Lung (tissue), 17 donors: ENCODE measurements at places on chromosomes 3 and 15. TPM values are rescaled to one million over a fixed set of nuclear protein-coding genes. Genes with fewer than 3 reads are reported as not detected.

DNA sequence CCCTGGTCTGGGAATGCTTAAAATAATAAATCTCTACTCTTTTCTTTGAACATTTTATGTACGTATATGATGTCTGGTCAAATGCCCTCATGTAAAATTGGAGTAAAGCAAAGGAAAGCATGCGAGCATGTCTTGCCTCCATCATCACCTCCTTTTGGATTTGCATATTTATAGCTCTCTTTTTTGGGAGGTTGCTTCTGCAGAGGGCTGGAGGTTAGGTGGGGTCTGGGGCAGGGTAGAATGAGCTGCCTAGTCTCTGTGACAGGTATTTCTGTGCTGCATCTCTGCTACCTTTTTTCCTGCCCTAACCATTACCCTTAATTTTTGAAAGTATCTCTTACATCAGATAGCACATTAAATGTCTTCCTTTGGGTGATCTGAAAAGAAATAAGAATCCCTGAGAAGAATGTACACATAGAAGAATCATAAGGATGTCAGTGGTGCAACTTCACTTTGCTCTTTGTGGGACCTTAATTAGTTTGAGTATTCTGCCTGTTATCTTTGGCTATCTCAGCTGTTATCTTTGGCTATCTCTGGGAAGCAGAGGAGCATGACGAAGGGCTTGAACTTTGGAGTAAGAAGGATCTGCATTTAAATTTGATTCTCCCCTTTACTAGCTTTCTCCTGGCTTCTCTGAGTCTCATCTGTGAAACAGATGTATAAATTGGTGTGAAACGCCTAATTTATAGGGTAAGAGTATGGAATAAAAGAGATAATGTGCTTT lies 40.2 kb downstream of the PPM1L start:
- DNase-seq, result no peak

DNA sequence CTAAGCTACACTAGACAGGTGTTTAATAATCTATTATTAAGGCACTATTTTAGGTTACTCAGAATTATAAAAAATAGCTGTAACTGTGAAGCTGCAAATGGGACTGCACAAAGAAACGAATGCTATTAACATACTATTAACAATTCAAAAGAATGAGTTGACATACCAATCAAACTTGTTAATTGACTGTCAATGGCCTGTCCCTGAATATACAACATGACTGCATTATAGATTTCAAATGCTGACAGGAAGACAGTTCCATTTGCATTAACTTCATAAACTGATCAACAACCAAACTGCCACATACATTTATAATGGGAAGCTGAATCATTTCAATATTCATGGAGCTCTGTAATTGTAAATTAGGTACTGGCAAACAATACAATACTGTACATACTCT lies 169.0 kb upstream of the NANOGP8 start:
- no peak for DNase-seq

- no peak for DNase-seq
Measured at GRCh38 chr15:35486296-35486695, 59.7 kb downstream of the DPH6 start.

DNA sequence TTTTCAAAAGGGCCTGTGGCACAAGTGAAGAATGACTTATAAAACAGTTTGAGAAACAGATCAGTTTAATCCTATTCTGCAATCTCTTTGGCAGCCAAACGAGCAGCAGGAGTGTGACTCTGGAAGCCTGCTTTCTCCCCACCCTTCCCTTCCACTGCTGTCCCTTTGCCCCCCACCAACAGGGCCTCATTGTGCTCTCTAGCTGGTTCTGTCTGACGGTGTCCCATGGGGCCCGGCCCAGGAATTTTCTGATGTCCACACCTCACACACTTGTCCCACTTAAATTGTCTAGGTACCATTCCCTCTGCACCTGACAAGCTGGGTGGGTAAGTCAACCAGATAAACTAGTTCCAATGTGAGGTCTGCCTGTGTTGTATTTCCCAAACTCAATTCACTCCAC lies 16.4 kb downstream of the SLCO2A1 start:
- no peak for DNase-seq

DNA sequence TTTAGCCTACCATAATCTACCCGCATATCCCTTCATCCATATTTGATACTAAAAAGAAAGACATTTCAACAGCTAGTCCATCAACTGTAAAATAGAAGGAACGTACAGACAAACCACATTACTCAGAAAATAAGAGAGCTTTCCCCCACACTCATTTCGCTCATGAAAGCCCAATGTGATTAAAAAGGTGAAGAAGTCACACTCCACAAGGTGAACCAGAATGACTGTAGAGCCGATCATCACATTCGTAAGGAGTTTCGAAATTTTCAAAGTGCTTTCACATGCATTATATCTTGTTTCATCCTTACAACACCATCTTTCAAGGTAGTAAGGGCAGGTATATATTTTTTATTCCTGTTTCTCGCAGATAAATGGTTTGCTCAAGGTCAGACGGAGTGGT lies 225.3 kb downstream of the FOXP1 start:
- no peak for DNase-seq

GRCh38 chr3:182500289-182500688 lies 293.0 kb upstream of the ATP11B start:
- no peak for DNase-seq

DNA sequence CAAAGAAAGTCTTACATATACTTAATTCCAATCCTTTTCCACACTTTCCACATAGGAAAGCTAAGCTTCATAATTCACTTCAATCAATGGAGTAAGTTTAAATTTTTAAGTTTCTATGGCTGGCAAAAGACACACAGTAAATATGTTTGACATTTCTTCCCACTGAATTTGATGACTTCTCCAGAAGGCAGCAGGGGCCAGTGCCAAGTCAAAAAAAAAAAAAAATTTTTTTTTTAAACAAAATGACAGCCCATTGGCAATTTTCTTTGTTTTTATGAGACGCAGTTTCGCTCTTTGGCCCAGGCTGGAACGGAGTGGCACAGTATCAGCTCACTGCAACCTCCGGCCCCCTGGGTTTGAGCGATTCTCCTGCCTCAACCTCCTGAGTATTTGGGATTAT lies 28.7 kb downstream of the ATP13A3 start:
- DNase-seq, result peak; percentile 61

DNA sequence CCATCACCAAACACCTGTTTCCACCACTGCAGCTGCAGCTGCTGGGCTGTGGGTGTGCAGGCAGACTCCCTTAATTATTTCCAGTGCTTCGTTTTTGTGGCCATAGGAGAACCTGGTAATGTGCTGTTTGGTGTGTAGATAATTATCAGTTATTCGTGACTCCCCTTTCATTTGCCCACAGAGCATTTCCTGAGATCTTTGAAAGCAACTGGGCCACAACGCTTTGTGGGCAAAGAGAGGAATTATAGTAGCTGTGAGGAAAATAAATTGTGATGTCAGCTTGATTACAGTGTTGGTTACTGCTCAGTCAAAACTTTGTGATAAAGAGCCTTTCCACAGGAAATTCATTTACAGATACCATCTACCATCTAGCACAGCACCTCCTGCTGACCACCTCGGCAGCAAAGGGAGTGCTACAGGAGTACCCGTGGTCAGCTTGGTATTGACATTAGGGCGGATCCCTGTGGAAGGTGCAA lies 193.3 kb upstream of the SLCO3A1 start:
- no peak for DNase-seq

- DNase-seq, result no peak
Measured at GRCh38 chr3:71662056-71662455, 63.1 kb downstream of the EIF4E3 start.

DNA sequence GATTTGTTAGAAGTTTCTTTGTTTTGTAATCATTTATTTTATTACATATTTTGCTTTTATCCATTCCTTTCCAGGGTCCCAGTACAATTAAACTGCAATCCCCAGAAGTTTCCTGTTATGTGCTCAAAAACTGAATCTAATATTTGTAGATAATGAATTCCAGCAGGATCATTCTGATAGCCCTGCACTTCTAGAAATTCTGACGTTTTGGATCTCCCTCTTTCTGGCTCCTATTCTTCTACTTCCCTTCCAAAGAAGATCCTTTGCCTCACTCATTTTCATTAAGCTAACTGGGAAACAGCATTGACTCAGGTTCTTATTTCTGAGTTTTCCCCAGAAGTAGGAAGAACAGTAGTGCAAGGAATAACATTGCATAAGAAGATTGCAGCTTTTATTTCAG lies 9.9 kb downstream of the P3H2 start:
- DNase-seq, result no peak

DNA sequence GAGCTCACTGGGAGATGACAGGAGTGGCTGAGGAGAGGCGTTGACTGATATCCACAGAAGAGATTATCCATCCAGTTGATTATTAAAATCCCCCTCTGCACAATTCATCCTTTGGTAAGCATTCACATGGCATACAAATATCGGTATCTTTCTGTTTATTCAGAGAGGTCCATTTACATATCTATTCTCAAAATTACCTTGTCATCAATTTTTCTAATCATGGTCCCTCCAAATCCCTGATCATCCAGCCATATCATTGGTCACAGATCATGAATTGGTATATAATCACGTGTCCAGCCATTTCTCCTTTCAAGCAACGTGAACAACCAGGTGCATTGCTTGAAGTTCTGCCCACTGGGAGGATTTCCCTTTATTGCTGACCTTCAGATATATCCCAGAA lies 1321.0 kb downstream of the ROBO2 start:
- no peak for DNase-seq

DNA sequence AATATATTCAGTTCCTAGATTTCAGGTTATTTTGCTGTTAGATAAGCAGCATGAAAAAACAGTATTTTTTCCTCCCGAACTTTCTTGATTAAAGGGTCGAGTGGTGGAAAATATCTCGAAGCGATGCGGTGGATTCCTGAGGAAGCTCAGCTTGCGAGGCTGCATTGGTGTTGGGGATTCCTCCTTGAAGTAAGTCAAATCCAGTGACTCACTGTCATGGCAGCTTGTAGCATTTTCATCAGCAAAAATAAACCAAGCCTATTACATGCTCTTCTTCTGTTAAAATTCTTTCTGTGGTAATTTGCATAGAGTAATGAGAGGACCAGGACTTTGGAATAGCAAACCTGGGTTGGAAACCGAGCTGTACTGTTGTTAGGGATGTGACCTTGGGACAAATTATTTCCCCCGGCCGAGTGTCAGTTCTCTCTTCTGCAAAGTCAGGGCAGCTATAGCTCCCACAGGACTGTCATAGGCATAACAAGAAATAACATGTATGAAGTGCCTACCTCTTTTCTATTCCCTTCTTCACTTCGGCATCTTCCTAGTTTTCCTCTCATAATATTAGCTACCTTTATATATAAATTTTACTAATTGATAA lies 75.6 kb downstream of the UBP1 start:
- DNase-seq, result no peak

GRCh38 chr3:125654526-125654925 lies 59.2 kb upstream of the OSBPL11 start:
- DNase-seq, result no peak

- no peak for DNase-seq
Measured at GRCh38 chr3:169548194-169548593, 115.3 kb downstream of the MECOM start.

DNA sequence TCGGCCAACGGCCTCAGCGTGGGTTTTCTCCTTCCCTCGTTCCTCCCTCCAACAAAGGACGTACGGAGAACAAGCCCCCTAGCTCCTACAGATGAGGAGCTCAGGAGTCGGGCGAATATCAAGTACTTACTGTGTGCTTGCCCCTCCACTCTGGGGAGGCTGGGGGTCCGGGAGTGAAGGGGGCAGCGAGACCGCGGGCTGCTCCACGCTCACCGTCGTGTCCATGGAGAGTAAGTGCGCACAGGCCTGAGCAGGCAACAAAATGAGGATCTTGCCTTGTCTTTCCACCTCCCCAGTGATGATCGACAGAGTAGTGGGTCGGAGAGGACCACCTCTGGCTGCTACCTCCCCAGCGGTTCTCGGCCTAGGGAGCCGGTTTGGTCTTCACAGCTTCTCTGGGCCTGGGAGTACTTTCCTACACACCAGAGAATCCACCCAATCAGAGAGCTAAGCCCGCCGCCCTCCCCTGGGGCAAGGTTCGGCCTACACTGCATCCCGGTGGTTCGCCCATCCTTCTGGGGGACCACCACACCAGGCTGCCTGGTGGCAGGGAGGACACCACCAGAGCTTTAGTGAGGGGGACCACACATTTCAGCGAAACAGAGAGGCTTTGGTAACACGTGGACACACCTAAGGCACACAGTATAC lies 603 bp upstream of the TRANK1 start:
- DNase-seq, result no peak

GRCh38 chr3:16484216-16484615 lies 29.3 kb downstream of the RFTN1 start:
- DNase-seq, result peak; percentile 96

- no peak for DNase-seq
Measured at GRCh38 chr3:156131241-156131640, 10.9 kb downstream of the KCNAB1 start.

- no peak for DNase-seq
Measured at GRCh38 chr3:12351145-12351544, 62.3 kb downstream of the PPARG start.

GRCh38 chr15:62843311-62843710 lies 199.2 kb upstream of the TPM1 start:
- no peak for DNase-seq

DNA sequence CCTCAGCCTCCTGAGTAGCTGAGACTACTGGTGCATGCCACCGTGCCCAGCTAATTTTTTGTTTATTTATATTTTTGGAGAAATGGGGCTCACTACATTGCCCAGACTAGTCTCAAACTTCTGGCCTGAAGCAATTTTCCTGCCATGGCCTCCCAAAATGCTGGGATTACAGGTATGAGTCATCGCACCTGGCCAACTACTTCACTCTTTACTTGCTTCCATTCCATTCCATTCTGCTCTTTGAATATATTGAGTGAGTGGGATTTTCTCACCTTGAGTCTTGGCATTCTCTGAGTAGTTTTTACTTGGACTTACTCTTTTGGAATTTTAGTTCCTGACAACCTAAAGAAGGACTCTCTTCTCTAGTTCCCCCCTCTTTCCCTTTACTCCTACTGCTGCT lies 93.8 kb upstream of the UNC13C start:
- DNase-seq, result no peak

DNA sequence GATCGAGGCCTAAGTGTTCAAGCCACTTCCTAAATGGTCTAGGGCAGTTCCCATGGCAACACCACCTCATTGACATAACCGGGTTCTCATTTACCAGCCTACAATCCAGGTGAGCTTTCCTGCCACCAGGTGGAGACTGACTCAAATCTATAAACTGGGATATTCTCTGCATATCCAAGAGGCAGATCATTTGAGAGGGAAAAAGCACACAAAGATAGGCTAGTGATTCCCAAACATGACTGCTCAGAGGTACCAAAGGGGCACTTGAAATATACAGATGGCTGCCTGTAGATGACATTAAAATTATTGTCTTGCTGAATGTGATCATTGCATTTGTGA lies 141.3 kb upstream of the PROK2 start:
- peak; percentile 62 for DNase-seq

GRCh38 chr3:135887220-135887619 lies 78.3 kb upstream of the PPP2R3A start:
- DNase-seq, result no peak

KCNH8 gene
- total RNA-seq, result 0.94 TPM

ONECUT1 gene
- not detected for total RNA-seq

SHISA5 gene
- total RNA-seq, result 70.5 TPM

OR5AC2 gene
- total RNA-seq, result not detected

WDR6 gene
- total RNA-seq, result 138 TPM

PPM1M gene
- 18.2 TPM for total RNA-seq

FRG2C gene
- total RNA-seq, result not detected
